ENCODE measurements at places on chromosomes 3 and 15.

DNA sequence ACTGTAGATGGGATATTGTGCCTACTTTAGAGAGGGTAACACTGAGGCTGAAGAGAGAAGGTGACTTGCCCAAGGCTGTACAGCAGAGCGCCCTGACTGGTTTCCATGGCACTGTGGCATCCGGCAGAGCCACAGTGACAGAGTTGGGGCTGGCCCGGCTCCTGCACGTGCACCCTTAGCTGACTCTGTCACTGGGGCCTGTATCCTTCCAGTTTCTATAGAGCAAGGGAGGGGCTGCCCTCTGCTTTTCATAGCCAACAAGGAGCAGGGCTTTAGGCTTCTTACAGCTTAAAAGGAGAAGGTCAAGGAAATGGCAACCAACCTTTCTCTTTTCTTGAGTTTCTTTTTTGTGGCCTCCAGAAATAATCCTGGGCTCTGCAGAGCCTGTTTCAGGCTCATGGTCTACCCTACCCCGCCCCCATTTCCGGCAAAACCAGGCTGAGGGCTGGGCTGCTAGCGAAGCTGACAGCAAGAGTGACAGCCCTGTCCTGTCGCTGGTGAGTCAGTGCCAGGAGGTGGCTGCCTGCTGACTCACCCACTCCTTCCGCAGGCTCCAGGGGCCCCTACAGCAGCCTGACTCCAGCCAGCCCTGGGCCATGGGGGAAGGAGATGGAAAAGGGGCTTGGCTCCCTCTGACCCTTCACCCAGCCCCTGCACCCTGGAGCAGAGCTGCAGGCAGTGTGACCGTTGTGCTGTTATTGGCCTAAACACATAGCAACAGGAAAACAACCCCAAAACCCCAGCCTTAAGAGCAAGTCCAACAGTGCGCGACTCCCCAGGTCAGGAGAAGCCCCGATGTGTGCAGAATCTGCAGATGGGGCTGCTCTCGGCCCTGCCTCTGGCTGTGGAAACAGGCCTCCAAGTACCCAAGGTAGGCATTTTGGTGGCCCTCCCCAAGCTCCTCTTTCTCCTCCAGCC is 29.8 kb downstream of the SLC6A6 start:
- DNase-seq, result peak; percentile 52

DNA sequence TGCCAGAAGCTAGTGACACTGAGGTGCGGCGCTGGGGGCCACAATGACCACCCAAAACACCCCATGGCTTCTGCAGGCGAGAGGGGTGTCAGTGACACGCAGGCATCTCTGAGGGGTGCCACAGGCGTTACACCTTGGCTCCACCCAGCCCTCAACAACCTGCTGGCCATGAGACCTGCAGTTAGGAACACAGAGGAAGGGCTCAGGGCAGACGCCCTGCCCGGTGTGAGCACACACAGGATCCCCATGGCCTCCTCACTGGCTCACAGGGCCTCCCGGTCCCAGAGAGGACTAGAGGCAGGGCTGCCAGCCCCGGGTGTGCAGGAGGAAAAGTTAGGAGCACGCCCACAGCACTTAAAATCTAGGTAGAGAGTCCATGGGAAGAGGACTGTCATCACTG is 35.1 kb downstream of the CYFIP1 start:
- no peak for DNase-seq

DNA sequence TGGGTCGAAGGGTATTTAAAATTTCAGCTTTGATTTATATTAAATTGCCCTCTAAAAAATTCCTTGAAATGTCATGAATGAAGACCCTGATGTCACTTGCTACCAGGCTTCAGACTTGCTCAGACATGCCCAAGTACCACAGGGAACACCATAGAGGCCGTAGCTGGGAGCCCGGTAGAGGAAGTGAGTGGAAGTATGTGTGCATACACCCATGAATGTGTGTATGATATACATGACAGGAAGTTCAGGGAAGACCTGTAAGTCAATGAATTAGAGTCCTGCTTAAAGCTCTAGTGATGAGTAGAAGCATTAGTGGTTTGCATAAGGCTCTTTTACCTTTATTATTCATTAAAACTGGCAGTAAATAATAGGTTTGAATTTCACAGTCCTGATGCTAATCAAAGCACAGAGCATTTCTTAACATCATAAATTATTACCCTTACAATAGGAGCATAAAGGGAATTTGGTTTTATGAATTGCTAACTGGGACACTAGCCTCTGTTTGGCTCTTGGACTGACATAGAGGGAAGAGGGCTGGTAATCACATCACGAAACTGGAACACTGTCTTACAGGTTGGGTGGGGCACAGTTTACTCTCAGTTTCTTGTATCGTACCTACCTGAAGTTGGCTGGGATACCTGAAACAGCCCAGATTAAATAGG is 144.4 kb downstream of the CHST2 start:
- no peak for DNase-seq

GRCh38 chr3:194938845-194939531 is 253.3 kb downstream of the FAM43A start:
- DNase-seq, result no peak

GRCh38 chr15:58425185-58425584 is 6.6 kb upstream of the LIPC start:
- no peak for DNase-seq

DNA sequence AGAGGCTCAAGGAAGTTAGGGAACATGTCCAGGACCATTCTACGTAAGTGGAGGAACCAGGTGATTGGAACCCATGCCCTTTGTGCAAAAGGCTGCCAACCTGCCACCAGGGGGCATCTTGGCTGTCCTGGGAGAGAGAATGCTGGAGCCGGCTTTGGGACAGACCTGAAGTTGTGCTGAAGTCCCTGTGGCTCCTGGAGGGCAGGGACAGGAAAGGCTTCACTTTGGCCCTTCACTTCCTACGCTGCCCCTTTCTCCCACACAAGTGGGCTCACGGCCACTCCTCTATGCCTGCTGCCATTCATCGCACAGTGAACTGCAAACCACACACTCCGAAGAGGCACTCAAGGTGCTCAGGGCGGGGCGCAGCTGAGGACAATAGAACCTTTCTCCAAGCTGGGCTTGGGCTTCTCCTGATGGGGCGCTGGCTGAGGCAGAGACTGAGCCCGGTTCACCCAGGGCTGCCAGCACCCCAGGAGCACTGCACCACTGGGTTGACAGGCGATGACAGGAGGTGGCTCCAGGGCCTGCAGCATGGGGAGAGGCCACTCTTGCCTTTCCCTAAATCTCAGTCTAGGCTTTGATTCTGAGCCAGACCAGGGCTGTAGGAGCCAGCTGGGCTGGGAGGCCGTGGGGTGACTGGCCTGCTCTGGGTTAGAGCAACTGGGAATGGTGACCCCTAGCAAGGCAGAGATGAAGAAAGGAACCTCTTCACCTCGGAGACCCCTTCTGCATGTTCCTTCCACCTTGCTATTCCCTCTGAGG is 8.4 kb downstream of the SHF start:
- DNase-seq, result no peak

- DNase-seq, result no peak
Measured at GRCh38 chr3:127459891-127460290, 130.6 kb downstream of the TPRA1 start.

GRCh38 chr15:60941448-60941847 is 287.7 kb downstream of the RORA start:
- DNase-seq, result no peak

- DNase-seq, result no peak
Measured at GRCh38 chr15:48557335-48557734, 88.2 kb downstream of the FBN1 start.

DNA sequence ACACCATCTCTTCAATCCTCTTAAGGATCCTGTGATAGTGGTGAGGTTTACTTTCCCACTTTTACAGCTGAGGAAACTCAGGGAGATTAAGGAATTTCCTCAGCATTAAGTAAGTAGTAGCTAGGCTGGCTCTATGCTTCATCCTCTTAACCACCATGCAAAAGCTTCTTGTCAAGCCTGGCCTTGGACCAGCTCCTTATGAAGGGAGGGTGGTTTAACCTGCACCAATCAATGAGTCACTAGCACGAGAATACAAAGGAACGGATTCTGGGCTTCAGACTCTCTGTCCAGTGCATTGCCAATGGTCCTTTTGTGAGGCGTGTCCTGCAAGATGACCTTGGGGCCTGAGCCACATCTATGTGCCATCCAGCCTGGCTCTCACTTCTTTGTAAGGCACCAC is 202.0 kb upstream of the CFAP20DC start:
- no peak for DNase-seq

- DNase-seq, result no peak
Measured at GRCh38 chr15:40330368-40330836, 6.9 kb downstream of the INAFM2 start.

GRCh38 chr3:79140708-79141107 is 627.1 kb downstream of the ROBO1 start:
- no peak for DNase-seq

GRCh38 chr3:14344351-14344750 is 58.1 kb upstream of the SLC6A6 start:
- no peak for DNase-seq

All from liver (tissue), 10 donors.